ENCODE measurements at places on chromosomes 16 and 17. TPM values are rescaled to one million over a fixed set of nuclear protein-coding genes. Genes with fewer than 3 reads are reported as not detected.
A peak's percentile ranks its signal among the peaks of the same experiment; 100 is the strongest.

GRCh38 chr16:78884204-78884603 is 716.3 kb downstream of the MAF start:
- no peaks in the 10 kb centered on the region for H3K4me1 ChIP-seq
- no peak overlapping the region for H3K4me3 ChIP-seq
- H3K27ac ChIP-seq = no peak overlapping the region
- H3K27me3 ChIP-seq = no peaks in the 10 kb centered on the region
- H3K36me3 ChIP-seq = no peaks in the 10 kb centered on the region

- no peak overlapping the region for H3K4me3 ChIP-seq
- no peaks in the 10 kb centered on the region for H3K36me3 ChIP-seq
- DNase-seq = no peak
- H3K27me3 ChIP-seq = no peaks in the 10 kb centered on the region
These were observed 94.3 kb downstream of the SDK2 start for GRCh38 chr17:73549841-73550430.

DNA sequence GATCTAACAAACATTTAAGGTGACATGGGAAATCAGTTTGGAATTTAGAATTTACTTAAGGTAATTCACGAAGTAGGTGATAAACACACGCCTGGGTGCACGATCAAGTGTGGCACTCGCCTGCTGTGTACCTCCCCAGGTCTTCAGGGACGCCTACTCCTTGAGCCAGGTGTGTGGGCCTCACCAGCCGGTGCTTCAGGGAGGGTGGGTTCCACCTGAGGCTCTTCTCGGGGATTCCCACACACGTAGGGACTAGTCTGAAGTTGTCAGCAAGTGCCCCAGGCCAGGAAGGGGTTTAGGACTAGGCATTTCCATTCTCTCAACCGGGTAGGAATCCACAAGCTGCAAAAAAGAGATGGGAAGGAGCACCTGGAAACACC is 9.8 kb upstream of the NAT9 start:
- H3K27ac ChIP-seq = no peak overlapping the region
- no peak overlapping the region for H3K4me3 ChIP-seq
- H3K4me1 ChIP-seq = no peaks in the 10 kb centered on the region
- H3K27me3 ChIP-seq = no peaks in the 10 kb centered on the region
- H3K36me3 ChIP-seq = no peaks in the 10 kb centered on the region

DNA sequence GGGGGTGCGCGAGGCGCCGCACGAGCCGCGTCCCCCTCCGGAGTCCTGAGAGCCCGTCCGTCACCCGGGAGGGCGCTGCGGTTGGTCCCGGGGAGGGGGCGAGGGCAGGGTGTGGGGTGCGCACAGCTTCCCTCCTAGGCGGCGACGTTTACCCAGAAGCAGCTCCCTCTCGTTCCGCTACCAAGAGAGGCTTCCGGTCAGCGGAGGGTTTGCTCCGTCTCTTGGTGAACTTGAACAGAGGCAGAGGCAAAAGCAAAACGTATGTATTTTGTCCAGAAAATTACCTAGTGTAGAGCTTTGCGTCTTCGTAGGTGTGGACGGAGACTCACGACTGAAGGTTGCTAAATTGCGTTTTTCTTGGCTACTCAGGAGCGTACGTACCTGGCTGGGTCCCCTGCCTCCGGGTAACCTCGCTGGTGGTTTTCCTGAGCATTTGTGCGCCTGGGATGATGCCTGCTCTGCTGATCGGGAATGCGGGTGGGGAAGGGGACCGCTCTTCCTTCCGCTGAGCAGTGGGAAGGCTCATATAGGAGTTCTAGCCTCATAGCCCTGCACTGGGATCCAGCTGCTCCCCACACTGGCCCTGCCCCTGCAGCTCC is 833 bp downstream of the WSCD1 start:
- DNase-seq = peak; percentile 41
- peaks cover 18% of the 10 kb centered on the region for H3K4me1 ChIP-seq
- H3K27ac ChIP-seq = no peak overlapping the region
- H3K4me3 ChIP-seq = peak overlapping the region; percentile 18
- no peaks in the 10 kb centered on the region for H3K36me3 ChIP-seq

Gene CTRB1
- 20,352 TPM for total RNA-seq
